ENCODE measurements at places on chromosomes 6 and 20.

- DNase-seq: no peak
Measured at GRCh38 chr6:356828-357251, 34.7 kb upstream of the IRF4 start.

GRCh38 chr6:34731393-34732060 is 25.8 kb upstream of the SNRPC start:
- DNase-seq: no peak

DNA sequence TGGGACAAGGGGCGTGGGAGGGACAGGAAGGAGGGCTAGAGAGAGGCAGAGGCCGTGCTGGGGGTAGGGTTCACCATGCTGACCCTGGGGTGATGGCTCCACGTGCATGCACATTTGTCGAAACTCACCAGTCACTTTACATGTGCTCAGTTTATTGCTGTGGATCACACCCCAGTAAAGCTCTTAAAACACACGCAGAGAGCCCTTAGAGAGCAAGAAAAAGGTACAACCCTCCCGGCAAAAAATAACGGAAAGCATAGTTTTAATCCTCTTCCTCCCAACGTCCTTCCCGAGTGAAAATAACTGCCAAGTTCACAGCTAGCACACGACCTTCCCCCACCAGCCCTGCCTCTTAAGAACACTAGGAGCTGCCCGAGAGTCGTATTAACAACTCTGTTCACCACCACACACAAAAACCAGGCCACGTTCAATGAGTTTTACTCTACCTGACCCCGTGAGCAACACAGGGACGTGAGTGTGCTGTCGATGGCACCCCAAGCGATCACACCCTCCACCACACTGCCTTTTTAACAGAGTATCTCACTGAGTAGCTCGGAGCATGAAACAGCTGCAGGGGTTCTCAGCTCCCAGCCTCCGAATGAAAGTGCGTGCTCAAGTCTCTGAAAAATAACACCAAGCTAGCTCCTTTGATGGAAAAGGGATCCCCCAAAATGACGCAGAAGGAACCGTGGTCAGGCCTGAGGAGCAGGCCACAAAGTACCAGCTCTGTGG is 39.7 kb downstream of the TAF4 start:
- no peak for DNase-seq

GRCh38 chr6:23879816-23880215 is 246.2 kb upstream of the NRSN1 start:
- DNase-seq: no peak

- peak; percentile 37 for DNase-seq
Measured at GRCh38 chr20:57619051-57619831, 985 bp downstream of the ZBP1 start.

DNA sequence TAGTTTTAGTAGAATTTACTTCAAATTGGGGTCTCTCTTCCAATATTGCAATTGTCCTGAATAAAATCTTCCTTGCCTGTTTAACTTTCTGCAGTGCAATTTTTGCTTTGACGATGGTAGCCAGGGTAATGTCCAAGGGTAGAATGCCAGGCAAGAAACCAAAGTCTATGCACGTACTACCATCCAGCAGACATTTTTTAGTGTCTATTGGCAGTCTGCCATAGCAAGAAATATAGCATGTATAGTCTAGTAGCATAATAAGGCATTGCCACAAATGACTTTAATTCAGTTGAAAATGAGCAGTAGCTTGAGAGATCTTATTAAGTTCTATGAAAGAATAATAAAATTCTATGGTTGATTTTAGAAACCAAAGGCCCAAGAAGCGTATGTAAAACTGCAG is 62.3 kb upstream of the KCNQ5 start:
- DNase-seq: no peak

DNA sequence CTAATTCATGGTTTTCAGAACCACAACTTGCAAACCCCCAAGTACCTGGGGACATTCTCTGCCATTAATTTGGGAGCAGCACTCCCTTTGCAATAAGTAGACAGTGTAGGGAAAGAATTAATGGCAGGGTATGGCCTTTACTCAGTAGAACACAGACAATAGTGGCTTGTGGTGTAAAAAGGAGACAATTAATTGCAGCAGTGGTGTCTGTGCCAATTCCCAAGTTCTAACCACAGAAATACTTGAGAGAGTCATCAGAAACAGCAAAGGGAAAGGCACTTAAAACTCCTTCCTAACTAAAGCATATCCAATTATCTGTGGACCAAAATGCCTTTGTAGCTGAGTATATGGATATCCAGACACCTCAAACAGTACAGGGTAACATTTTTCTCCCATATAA is 257.6 kb upstream of the POU3F2 start:
- DNase-seq: no peak

GRCh38 chr6:52976591-52977035 is 18.5 kb downstream of the GSTA4 start:
- DNase-seq: no peak

- no peak for DNase-seq
Measured at GRCh38 chr20:50580842-50581544, 70.8 kb downstream of the PTPN1 start.

DNA sequence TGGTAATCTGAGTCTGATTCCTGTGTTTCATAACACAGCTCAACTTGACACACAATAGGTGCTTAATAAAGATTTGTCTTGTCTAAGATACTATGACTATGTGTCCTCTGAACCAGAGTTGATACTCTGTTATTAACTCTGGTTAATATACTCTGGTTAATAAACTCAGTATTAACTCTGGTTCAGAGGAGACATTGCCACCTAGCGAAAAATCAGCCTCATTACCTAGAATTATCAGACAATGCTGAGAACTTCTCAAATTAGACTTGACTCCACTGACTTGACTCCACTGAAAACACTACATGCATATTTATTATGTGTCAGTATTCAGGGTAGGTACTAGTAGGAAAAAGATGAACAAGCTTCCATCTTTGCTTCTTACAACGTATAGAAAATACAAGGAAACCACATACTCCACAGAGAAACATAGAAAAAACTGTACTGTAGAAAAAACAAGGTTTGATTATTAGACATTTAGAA is 73.9 kb downstream of the AHI1 start:
- DNase-seq: no peak

- no peak for DNase-seq
Measured at GRCh38 chr20:8583566-8584043, 451.5 kb downstream of the PLCB1 start.

- no peak for DNase-seq
Measured at GRCh38 chr6:17835784-17836183, 129.1 kb upstream of the NUP153 start.

GRCh38 chr20:38728911-38729642 is 4.8 kb downstream of the SLC32A1 start:
- no peak for DNase-seq

- DNase-seq: no peak
Measured at GRCh38 chr6:130908188-130908587, 81.0 kb downstream of the SMLR1 start.

GRCh38 chr6:86888301-86888700 is 49.0 kb upstream of the HTR1E start:
- DNase-seq: no peak

- DNase-seq: peak; percentile 43
Measured at GRCh38 chr6:130322673-130323268, 43.0 kb upstream of the TMEM200A start.

DNA sequence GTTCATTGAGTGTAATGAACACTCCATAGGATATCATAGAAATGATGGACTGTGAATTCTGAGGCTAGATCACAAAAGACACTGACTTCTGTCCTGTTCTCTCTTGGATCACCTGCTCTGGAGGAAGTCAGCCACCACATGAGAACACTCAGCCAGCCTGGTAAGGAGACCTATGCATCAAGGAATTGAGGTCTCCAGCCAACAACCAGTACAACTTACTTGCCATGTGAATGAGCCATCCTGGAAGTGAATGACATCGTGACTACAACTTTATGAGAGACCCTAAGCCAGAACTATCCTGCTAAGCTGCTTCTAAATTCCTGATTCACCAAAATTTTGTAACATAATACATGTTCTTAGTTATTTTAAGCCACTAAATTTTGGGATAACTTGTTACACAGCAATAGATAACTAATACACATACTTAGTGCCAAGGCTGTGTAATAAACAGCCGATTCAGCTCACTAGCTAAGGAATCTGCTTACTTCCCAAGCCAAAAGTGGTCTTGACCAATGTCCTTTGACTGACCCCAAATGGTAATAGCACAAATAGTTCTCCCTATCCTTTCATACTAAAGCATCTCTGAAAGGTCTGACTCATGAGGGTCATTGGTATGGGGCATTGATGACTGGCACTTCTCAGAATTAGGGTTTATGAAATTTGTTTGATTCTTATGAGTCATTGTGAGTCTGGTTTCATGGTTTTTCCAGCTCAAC is 6.9 kb upstream of the CTNNBL1 start:
- no peak for DNase-seq

DNA sequence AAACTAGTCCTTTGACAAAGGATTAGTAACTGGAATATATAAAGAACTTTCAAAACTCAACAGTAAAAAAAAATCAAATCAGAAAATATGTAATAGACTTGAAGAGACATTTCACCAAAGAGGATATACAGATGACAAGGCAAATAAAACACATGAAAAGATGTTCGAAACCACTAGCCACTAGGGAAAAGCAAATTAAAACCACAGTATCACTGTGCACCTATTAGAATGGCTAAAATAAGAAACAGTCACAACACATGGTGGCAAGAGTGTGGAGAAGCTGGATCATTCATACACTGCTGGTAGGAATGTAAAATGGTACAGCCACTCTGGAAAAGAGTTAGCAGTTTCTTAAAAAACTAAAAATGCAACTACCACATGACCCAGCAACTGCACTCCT is 14.9 kb downstream of the ZBTB2 start:
- no peak for DNase-seq

DNA sequence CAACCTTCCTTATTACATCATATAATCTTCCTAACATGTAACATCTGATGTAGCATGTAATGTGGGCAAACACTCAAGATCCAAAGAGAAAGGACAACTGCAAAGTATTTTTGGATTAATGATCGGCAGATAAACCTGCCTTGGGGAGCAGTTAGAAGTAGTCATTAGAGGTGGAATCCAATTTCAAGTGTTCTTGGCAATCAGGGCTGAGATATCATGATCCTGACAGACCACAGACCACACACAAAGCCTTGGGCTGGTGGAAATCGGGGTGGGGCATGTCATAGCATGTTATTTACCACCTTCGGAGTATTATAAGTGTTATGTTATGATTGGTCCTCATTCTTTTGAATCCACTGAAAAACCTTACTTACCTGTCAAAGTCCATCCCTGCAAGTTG is 16.3 kb downstream of the NCOA5 start:
- no peak for DNase-seq

DNA sequence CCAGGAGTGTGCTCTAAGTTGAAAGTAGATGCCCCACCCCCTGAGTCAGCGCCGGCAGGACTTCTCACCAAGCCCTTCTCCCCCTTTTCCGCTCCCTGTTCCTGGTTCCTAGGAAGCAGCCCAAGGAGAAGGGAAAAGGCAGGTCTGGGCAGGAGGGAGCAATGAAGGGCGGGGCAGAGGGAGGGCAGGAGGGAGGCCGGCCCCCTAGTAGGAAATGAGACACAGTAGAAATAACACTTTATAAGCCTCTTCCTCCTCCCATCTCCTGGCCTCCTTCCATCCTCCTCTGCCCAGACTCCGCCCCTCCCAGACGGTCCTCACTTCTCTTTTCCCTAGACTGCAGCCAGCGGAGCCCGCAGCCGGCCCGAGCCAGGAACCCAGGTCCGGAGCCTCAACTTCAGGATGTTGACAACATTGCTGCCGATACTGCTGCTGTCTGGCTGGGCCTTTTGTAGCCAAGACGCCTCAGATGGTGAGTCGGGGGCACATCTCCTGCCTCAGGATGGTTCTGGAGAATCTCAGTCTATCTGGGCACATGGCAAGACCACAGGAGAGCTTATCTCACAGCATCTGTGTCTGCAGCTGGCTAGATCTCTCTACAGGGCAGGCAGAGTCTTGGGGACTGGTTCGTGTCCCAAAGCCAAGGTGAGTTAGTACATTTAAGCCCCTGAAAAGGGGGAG is at the start of gene PROCR:
Gene PROCR (plus strand): TSS at position 320 of the 681 bp plus-strand sequence. CDS start 83 bp downstream, at position 403.
- no peak for DNase-seq

GRCh38 chr6:96286503-96286902 is 235.1 kb upstream of the UFL1 start:
- no peak for DNase-seq

DNA sequence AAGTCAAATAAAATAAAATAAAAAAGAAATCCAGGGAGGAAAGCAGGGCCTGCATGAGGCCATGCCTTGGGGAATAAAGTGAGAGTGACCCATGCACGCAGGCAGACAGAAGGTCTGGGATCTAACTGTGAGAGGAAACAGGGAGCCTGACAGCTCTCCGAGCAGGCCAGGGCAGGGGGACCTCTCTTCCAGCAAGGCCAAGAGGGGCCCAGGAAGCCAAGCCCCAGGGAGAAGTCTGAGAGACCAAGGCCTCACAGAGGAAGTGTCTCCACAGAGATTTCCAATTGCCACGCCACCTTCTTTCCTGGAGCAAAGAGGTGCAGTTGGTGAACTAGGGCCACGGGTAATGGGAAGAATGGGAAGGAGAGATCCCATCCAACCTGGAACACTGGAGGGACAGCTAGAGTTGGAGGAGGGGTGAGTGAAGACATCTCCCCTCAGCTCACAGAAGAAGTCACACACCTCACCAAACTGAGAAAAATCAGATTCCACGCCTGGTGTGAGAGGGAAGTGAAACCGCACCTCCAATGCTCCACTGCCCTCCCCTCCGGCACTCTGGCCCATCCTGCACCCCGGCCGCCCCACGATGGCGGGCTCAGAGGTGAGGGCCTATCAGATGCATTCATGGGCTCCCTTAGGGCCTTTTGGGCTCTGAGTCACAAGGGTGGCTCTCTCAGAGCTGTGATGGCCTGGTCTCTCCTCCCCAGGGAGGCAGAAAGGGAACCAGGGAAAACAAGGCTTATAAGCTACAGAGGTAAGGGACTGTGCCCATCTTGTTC is 25.1 kb upstream of the TAF8 start:
- DNase-seq: no peak

DNA sequence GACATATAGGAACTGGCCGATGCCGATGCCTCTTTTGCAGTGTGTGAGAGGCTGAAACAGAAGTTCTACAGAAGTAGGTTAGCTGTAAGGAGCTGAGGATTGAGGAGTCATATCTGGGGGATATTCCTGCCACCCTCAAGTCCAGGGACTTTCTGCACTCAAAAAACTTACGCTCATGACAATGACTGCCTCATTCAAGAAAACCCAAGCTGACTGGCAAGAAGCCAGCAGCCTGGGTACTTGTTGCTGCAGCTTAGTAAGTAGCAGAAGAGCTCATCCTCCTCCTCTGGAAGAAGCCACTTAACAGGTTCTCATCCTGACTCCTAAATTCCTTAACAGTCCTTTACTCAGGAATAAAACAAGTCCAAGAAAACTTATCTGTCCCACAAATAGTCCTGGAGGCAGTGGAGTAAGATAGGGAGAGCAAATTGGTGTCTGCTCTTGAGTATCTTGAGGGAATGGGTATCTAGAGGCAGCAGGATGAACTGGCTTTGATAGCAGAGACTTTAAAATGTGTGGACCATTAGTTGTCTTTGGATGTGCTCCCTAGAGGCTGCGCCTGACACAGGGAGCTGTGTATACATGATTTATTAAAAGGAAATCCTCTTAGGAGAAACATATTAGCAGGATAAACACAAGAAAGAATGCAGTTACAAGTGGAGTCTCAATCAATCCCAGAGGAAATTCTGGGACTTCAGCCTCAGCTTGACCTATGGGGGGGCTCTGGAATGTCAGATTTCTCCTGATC is 7.4 kb downstream of the CALHM5 start:
- DNase-seq: no peak

Data from stimulated activated CD4-positive, alpha-beta T cell treated with anti-CD3 and anti-CD28 coated beads, Interleukin-1b, Interleukin-23, amount 100 ng/mL, for 4 hours (primary cell).